ENCODE measurements at places on chromosomes 12 and 14.

DNA sequence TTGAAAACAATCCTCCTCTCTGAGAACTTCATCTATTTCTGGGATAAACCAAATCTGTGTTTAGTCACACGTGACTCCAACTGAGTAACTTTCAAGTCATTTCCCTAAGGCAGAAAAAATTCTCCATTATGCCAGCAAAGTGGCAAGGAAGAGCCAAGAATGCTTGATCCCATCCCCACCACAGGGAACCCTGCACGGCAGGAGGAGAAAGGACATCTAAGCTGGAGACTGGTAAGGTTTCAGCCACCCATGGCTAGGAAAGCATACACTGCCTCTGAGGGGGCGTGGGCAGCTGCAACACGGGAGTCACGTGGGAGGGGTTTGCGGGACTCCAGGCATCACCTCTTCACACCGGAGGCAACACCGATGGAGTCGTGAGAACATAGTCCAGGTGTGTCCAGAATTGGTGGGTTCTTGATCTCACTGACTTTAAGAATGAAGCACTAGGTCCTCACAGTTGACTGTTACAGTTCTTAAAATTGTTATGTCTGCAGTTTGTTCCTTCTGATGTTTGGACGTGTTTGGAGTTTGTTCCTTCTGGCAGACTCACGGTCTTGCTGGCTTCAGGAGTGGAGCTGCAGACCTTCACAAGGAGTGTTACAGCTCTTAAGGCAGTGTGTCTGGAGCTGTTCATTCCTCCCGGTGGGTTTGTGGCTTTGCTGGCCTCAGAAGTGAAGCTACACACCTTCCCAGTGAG lies 2.7 kb upstream of the SIVA1 start:
- no peak for DNase-seq

DNA sequence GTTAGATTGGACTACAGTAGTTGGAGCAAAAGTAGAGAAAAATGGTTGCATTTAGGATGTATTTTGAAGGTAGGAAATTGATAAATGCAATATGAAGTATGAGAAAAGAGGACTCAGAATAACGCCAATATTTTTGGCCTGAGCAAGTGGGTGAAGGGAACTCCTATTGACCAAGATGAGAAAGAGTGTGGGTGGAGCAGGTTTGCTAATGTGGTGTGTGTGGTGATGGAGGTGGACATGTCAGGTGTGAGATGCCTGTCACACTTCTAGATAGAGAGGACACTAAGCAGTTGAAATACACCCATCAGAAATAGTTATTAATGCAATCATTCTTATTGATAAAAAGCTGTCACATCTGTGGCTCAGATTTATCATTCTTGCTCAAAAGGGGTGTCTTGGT lies 7.3 kb downstream of the GUCY2C start:
- DNase-seq, result no peak

GRCh38 chr12:96136725-96137378 lies 57.3 kb upstream of the ELK3 start:
- DNase-seq, result no peak

DNA sequence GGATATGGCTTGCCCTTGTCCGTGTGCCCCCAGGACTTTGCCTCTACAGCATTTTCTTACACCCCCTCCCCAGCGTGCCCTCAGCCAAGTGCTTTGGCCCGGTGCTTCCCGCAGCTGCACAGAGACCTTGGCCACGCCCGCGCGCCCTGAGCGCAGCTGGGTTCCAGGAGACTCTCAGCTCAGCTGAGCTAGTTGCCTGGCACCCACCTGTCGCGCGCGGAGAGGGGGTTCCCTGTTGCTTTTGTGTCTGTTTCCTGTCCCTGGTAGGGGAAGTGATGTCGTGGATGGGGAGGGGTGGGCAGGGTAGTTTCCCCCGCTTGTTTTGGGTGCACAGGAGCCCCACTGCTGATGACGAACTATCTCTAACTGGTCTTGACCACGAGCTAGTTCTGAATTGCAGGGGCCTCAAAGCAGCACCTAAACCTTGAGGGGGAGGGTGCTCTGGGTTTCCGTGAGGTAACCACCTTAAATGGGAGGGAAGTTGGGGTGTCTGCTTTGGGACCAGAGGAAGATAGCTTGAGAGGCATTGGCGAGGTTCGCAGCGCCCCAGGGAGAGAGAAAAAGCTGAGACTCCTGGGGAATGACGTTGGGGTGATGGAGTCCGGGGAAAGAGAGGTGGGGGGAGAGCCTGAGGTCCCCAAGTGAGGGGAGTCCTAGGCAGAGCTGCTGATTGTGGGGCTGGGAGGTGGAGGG lies 1.5 kb downstream of the DIO3 start:
- no peak for DNase-seq

- no peak for DNase-seq
These were observed 118.9 kb downstream of the CHST11 start for GRCh38 chr12:104575442-104576186.

GRCh38 chr14:69152181-69152901 lies 578 bp downstream of the DCAF5 start:
- peak; percentile 21 for DNase-seq

DNA sequence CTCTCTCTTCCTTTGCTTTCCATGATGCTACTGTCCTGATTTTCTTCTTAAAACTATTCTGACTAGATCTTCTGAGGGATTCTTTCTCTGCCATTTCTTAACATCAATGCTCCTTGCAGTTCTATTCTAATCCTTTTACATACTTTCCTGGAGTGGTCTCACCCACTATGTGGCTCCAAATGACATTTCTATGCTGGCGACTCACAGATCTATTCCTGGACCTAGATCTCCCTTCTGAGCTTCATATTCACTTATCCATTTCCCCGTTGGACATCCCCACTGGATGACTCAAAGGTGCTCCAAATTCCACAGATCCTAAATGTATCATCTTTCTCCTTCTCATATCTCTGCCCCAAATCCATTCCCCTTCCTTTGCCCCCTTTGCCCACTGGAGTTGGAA lies 4.1 kb downstream of the TEP1 start:
- DNase-seq, result no peak

DNA sequence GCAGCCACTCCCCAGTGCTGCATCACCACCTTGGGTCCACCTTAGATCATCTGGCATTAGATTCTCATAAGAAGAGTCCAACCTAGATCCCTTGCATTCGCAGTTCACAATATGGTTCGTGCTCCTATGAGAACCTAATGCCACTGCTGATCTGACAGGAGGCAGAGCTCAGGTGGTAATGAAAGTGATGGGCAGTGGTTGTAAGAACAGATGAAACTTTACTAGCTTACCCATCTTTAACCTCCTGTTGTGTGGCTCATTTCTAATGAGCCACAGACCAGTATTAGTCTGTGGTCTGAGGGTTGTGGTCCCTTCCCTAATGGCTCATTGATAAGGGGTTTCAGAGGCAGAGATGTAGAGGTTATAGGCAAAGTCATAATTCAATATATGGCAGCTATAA lies 615.9 kb upstream of the MIS18BP1 start:
- DNase-seq, result no peak

DNA sequence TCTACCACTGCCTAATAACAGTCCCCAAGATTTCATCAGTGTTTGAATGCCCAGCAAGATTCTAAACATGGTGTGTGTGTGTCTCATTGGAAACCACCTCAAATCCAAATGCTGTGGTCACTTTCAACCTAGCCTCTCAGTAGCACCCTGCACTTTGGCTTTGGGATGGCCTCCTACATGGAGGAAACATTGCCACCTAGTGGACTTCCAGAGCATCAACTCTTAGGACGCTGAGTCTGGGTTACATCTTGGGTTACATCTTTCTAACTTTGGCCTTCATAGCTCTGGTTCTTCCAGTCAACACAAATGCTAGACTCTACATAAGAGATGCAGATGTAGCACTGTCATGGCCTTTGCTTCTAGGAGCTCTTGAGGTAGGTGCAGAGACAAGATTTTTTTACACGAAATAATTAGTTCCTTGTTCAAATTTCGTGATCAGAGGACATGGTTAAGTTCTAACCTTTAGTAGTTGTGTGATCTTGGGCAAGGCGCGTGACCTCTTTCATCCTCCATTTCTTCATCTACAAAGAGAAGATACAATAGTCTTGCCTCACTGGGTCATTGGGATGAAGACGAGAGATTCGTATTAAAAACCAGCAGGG lies 113.5 kb upstream of the VASH1 start:
- peak; percentile 30 for DNase-seq

- DNase-seq, result no peak
These were observed 148.9 kb upstream of the MAX start for GRCh38 chr14:65251213-65251612.

GRCh38 chr14:52342849-52343596 lies 28.9 kb downstream of the PTGER2 start:
- DNase-seq, result no peak

GRCh38 chr14:82438436-82438835 lies 904.8 kb upstream of the SEL1L start:
- no peak for DNase-seq

All from NCI-H1092 (cell line).